ENCODE measurements at places on chromosomes 1 and 21.

- DNase-seq: no peak
Measured at GRCh38 chr1:101025283-101025656, 314 bp downstream of the DPH5 start.

DNA sequence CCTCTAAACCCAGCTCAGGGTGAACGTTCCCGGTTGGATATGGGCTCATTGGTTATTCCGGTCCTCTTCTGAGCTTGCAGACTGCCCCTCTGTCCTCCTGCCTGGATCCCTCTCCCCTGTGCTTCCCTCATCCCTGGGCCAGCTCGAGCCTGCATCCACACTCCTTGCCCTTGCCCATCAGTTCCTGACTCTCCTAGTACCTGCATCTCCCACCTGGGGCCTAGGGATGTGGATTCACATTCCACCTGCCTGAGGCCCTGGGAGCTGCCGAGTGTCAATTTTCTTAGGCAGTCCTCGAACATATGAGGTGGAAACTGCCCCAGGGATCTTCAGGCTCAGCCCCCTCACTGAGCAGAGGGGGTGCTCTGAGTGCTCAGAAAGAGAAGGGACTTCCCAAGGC, 252.2 kb downstream of the GRIK3 start:
- DNase-seq: no peak

- DNase-seq: no peak
Measured at GRCh38 chr1:184633785-184634184, 120.9 kb downstream of the EDEM3 start.

- DNase-seq: no peak
Measured at GRCh38 chr21:16872616-16873015, 640.2 kb upstream of the CXADR start.

DNA sequence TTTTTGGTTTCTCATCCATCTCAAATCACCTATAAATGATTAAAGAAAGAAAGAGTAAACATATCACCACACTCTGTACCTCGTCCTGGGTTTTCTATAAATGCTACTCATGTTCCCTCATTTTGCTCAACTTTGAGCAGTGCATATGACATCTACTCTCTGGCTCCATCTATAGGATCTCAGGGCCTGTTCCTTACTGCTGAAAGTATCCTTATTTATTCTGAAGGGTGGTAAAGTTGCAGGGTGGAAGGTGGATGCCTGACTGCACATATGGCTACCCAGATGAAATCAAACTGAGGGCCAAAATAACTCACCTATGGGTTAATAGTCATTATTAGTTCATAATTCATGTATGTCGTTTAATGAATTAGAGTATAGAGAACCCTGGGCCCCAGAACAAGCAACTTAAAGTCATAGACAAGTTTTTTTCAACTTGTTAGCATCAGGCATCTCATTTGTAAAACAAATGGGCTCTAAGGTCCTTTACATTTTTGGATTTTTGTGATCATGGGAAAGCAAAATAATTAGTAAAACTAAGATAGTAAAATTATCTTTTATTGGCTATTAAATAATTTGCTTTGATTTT, 46.5 kb downstream of the NCF2 start:
- DNase-seq: no peak

GRCh38 chr1:100065969-100066227, 66.8 kb downstream of the SASS6 start:
- DNase-seq: no peak

DNA sequence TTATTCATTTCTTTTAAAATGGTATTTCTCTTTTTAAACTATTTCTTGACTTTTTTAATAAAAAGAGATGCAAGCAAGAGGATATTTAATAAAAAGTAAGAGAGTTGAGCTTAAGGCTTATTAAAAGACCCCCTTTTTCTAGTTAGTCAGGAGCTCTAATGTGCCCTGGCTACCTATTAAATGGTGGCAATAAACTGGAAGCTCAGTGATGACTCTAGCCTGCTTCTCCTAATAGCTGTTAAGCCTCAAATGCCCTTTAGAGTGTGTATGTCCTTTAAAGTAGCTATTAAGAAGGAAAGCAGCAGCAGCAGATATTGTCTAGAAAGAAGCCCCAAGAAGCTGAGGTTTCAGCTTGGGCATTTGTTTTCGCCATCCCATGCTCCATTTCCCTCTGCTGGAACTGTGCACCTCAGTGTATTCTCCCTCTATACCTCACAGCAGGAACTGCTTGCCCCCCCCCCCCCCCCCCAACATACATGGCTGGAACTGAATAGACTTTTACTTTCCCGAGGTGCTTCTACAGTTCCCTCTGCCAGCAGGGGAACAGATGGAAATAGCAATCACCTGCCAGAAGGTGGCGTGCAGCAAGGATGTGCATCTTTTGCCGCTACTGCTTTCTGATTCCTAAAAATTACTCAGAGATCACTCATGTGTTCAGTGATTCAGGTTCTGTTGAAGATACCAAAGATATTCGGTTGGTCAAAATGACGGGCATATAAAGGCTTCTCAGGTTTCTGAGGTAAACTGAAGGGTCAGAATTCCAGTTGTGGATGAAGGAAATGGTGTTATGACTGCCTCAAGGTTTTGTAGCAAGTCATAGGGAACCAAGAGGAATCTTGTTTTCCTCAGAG, 2.5 kb downstream of the RGS4 start:
- DNase-seq: no peak

GRCh38 chr1:196178083-196178635, 430.1 kb downstream of the KCNT2 start:
- no peak for DNase-seq

DNA sequence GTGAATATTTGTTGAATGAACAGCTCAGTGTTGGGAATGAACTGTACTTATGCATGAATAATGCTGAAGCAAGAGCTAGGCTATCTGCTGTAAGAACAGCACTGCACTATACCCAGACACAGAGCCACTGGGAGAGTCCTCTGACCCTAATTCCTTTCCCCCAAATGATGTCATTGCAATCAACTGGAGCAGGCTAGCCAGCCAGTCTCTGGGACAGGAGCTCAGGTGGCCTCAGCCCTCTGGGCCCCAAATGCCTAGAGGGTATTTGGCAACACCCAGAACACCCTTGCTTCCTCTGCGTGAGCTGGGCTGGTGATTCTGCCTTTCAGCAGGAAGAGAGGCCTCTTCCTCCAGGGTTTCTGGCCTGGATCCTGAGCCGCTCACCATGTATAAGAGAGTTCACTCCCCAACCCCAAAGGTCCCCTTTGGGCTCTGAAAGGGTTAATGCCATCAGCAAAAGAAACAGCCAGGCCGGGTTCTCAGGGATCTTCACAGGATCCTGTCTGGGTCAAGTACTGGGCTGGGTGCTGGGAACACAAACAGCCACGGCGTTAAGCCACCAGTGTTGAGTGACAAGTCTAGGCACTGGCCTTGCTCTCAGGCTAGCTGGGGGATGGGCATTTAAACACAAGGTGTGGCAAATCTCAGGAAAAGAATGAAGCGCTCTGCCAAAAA, 3.7 kb upstream of the PADI4 start:
- no peak for DNase-seq

DNA sequence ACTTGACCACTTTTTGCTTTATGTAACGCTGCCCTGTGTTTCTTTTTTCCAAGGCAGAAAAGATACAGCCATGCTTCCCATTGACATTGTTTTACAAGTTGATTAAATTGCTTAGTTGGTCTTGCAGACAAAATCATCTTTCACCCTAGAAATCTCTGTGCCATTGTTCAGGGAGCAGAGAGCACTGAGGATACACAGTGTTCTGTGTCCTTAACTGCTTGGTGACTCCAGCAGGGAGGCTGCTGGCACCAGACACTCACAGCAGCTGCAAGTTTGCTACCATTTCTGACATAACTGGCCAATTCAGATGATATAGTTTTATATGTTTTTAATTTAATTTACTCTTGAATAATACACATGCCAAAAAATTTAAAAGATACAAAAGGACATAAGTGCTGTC, 118.7 kb downstream of the RGS2 start:
- no peak for DNase-seq

GRCh38 chr1:3922201-3922725, 22.2 kb upstream of the C1orf174 start:
- DNase-seq: no peak

DNA sequence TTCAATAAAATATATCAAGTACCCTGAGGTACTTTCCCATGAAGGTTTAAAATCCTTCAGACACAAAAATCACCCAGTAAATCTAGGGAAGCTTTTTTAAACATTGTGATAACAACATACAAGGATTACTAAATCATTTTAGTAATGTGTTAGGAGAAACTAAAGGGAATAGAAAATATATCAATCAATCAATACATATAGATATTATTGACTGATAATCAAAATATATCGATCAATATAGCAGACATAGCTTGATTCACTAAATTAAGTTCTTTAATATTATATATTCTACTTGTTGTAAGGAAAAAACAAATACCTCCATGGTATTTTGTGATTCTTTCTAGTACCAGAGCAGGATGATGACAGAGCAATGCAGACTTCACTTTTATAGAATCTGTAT, 35.2 kb downstream of the MAP3K21 start:
- DNase-seq: no peak

GRCh38 chr1:218763538-218763937, 410.1 kb upstream of the LYPLAL1 start:
- DNase-seq: no peak

DNA sequence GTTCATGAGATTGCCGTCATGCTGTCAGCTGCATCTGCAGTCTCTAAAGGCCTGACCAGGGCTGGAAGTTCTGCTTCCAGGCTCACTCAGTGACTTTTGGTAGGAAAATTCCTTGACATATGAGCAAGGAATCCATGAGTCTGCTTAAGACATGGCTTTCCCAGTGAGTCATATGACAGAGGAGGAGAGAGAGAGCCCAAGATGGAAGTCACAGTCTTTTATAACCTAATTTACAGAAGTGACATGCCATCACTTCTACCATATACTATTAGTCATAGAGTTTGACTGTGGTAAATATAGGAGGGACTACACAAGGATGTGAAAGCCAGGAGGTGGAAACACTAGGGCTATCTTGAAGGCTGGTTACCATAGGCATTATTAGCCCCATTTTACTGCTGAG, 115.2 kb downstream of the ROR1 start:
- DNase-seq: no peak

DNA sequence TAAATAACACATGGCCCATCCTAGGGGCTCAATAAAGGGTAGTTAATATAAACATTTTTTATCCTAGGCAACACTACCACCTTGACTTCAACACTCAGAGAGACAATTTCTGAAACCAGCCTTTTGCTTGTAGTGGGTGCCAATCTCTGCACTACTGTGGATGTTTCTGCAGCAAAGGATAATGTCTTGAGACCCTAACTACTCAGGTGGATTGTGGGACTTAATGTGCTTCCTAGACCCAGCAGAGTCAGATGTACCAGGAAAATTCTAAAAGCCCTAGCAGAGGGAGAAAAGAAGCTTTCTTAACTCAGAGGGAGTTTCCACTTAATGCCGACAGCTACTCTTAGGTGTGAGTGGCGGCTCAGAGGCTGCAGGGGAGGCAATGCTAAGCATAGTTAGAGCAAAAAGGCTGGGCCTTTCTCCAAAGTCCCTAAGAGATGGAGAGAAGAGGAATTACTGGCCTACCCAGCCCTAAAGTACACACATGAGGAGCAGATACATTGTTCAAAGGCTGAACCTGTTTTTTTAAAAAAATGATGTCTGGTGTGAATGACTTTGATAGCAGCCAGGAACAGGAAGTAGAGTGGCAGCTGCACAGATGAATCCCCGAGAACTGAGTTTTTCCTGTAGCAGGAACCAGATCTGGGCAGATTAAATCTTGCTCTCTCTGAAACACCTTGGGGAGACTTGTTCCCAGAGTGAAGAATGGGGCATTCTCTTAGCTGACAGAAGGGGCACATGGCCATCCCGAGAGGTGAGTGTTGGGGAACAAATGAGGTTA, 33.5 kb upstream of the ABCD3 start:
- DNase-seq: no peak

DNA sequence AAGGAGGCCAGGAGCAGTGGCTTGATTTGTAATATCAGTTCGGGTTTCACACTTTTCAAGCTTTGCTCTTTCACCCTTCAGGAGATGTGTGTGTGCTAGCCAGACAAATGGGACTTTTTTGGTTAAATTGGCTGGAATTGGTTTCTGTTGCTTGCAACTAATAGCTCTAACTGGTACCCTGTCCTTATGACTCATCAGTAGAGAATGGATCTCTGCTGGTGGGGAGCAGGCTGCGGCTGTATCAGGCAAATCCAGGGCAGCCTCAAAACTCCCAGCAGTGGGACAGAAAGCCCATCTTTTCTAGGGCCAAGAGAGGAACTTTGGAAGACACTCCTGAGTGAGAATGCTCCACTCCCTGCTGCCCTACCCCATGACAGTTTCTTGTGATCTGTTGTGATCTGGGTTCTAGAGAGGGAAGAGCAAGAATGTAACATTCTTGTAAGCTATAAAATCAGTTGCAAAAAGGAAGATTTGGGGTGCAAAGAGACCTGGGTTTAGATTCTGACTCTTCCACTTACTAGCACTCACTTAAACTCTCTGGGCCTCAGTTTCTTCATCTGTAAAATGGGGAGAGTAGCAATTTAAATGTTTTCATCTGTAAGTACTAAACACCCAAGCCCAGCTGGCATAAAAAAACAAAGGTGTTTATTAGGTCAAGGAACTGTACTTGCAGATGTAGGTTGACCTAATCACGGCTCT, 257.0 kb upstream of the TMEM51 start:
- DNase-seq: no peak
